ENCODE measurements at places on chromosomes 12 and 14. TPM values are rescaled to one million over a fixed set of nuclear protein-coding genes. Genes with fewer than 3 reads are reported as not detected.

Gene GDF3
- not detected for total RNA-seq

DNA sequence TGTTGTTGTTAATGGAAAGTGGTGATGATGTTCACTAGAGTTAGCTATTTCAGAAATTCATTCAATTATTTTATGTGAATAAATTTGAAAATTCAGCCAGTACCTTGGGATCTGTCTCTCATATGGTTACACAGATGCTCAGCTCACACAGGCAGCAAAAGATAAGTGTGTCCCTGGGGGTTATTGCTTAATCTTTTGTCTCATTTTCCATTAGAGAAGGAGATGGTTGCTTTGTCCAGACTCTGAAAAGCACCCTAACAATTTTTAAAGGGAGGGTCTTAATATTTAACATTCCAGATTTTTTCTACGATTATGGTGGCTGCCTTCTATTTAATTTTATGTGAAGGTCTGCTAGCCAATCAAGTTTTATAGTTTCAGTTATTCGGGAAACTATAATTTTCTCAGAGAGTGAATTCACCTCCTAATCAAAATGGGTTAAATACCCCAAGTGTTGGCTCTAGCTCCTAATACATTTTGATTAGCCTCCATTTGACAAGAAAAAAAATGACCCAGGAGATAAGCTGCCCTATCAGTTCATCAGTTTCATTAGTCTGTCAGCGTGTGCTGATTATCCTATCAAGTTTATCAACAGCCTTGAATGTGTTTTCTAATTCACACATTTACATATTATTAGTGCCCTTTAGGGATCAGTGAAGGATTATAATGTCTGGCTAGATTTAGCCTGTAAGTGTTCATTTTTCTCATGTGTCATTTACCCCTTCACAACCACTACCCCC lies 282.1 kb downstream of the TMTC2 start:
- H3K36me3 ChIP-seq, result no peaks in the 10 kb centered on the region
- no peak for DNase-seq
- H3K4me3 ChIP-seq, result no peak overlapping the region
- H3K4me1 ChIP-seq, result no peaks in the 10 kb centered on the region

Gene ESPL1
- total RNA-seq, result 17.7 TPM

DNA sequence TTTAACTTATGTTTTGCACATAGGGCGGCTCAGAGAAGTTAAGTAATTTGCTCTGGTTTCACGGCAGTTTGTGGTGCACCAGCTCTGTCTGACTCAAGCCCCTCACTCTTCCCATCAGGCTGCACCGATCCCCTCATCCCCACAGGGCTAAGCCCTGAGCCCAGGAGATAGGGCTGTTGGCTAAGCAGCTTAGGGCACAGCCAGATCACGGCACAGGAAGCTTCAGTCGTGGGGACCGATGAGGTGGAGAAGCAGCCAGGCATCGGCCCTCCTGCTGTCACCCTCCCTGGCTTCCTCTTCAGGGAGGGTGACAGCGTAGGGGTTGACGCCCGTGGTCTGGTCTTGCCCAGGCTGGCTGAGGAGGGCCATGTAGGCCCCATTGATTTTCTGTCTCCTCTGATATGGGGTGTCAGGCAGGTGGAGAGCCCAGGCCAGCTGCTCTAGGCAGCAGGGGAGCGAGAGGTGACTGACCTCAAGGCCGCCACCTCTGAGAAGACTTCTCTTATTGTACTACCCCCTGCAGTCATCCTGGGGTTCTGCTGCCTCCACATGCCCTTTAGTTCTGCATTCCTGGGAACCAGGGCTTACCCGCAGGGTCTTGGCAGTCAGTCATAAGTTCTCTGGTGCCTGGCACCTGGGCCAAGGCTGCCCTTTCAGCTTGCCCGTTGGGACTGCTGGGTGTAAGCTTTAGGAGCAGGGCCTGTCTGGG lies 166.4 kb downstream of the TSPAN9 start:
- H3K4me1 ChIP-seq, result peaks cover 20% of the 10 kb centered on the region
- H3K36me3 ChIP-seq, result no peaks in the 10 kb centered on the region
- H3K4me3 ChIP-seq, result no peak overlapping the region
- H3K27ac ChIP-seq, result no peak overlapping the region
- H3K27me3 ChIP-seq, result no peaks in the 10 kb centered on the region

DNA sequence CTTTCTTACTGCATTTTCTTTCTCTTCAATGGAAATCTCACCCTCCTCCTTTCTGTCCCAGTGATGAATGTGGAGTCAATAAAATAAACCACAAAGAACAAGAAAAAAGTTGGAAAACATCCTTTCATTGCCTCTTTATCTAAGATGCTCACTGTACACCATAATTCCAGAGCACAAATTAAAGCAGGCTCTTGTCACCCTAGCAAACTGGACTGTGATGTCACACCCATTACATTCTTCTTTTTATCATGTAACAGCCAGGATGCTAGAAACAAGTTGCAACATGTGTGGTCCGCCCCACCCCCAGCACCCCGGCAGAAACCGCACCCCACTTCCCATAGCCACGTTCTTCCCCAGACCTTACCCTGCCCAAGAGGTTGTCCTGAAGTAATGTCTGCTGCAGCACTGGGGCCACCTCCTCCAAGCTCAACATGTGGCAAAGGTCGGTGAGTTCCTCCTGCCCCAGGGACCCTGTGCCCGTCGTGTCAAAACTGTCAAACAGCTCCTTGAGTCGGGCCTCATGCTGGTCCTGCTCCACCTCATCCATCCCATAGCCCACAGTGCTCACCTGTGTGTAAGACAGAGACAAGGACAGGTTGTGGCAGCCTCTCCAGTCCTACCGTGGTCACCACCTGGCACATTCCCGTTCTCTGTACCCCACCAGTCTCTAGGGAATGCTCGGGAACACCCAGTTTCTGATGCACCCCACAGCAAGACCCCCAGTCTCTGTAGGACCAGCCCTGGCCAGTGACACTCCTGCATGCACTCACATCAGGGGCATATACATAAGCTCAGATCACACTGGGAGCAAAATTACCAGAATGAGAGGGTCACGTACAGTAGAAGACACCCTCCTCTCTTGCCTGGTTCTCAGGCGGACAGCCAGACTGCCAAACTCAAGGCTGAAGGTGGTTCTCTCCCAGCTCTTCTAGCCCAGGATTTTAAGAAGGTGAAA lies 9.2 kb downstream of the NIN start:
- H3K27me3 ChIP-seq, result no peaks in the 10 kb centered on the region
- H3K4me1 ChIP-seq, result peaks cover 39% of the 10 kb centered on the region
- H3K27ac ChIP-seq, result no peak overlapping the region
- H3K36me3 ChIP-seq, result no peaks in the 10 kb centered on the region

DNA sequence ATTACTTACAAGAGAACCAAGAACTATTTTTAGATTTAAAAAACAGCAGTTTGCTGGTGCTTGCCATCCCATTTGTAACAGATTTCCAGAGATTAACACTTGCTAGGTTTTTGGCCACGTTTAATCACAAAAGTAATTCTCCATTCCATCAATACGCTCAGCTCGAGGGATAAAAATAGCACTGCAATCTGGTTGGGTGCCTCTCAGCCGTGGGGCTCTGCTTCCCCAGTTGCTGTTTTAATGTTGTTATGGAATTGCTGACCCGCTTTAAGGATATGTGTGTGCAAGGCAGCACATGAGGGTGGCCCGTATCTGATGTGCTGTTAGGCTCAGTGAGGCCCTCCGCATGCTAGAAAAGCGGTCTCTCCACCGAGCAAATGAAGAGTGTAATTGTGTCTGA lies 222.2 kb upstream of the TMEM260 start:
- H3K4me1 ChIP-seq, result no peaks in the 10 kb centered on the region
- no peak overlapping the region for H3K4me3 ChIP-seq
- no peak for DNase-seq
- H3K36me3 ChIP-seq, result no peaks in the 10 kb centered on the region
- no peaks in the 10 kb centered on the region for H3K27me3 ChIP-seq
- H3K27ac ChIP-seq, result no peak overlapping the region

Gene CLEC4C
- not detected for total RNA-seq

- no peak for DNase-seq
- no peaks in the 10 kb centered on the region for H3K27me3 ChIP-seq
- H3K27ac ChIP-seq, result no peak overlapping the region
- no peak overlapping the region for H3K4me3 ChIP-seq
- no peaks in the 10 kb centered on the region for H3K4me1 ChIP-seq
These were observed 57.2 kb downstream of the ESRRB start for GRCh38 chr14:76432827-76433752.

Gene TROAP
- total RNA-seq, result 4.9 TPM

- no peaks in the 10 kb centered on the region for H3K4me1 ChIP-seq
- H3K36me3 ChIP-seq, result no peaks in the 10 kb centered on the region
- H3K4me3 ChIP-seq, result no peak overlapping the region
- no peak overlapping the region for H3K27ac ChIP-seq
These were observed 103.2 kb upstream of the BCL2L14 start for GRCh38 chr12:11967376-11968047.

DNA sequence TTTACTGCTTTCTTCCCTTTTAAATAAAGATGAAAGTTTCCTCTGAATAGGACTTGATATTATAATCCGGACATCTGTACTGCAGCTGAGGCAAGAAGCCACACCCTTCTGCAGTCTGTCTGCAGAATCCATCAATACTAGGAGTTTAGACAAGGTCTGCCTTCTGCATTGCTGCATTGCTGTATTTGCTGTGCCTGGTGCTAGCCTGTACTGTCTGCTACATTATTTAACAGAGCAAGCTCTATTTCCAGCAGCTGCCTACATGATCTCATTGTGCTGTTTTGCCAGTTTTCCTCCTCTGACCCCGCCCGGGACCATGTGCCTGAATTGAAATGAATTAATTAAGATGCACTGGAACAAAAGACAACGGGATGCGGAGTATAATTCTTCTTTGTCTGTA lies 1.7 kb downstream of the TUBA1A start:
- H3K4me3 ChIP-seq, result peak overlapping the region; percentile 97
- no peaks in the 10 kb centered on the region for H3K36me3 ChIP-seq
- DNase-seq, result no peak

- H3K4me1 ChIP-seq, result no peaks in the 10 kb centered on the region
- no peaks in the 10 kb centered on the region for H3K27me3 ChIP-seq
- no peak overlapping the region for H3K4me3 ChIP-seq
These were observed 239.7 kb downstream of the SSPN start for GRCh38 chr12:26435069-26435404.

DNA sequence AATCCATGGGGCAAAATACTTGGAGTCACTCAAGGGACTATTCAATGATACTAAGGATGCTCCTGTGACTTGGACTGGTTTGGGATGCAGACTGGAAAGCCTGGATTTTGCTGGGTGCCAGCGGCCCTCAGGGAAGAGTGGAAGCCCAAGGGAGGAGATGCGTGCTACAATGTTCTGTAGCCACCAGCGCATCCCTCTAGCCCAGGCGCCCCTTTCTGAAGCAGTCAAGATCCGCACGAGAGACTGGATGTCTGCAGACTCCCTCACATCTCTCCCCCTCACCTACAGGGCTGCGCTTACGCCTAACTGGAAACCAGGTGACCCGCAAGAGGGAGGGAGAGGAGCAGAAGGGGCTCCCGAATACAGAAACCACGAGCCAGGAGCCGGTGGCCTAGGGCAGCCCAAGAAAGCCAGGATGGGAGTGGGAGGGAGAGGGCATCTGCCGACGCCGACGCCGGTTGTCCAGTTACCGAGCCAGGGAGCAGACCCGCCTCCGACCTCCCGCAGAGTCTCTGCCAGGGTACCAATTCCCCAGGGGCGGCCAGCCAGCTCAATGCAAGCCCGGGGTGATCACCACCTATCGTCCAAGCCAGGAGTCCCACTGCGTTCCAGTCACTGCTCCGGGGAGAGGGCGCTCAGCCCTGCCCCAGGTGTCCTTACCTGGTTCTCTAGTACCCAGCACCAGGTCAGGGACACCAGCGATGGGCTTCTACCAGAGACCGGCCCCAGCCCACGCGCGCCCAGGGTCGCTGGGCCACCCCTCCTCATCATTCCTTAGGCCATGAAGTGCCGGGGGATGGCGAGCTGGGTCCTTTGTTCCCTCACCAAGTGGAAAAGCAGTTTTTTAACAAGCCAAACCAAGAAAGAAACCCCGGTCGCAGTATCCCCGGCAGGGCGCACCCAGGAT lies 1.2 kb downstream of the NTN4 start:
- no peak for DNase-seq
- peak overlapping the region; percentile 91 for H3K27ac ChIP-seq
- peak overlapping the region; percentile 92 for H3K4me3 ChIP-seq
- peaks cover 33% of the 10 kb centered on the region for H3K4me1 ChIP-seq

DNA sequence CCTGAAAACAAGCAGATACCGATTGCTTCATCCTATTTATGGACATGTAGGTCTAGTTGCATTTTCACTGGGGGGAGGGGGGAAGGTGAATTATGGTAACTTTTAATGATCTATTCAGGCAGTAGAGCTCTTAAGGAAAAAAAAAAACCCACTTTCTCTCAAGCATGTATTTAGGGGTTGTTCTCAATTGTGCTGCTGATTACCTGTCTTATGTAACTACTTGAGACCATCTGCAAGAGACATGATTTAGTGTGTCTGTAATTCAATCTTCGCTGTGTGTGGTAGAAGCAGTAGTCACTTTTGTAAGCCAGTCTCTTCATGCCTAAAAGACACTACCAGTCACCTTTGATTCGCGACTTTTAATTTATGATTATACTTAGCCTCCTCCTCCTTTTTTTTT lies 8.9 kb downstream of the CALM1 start:
- no peak for DNase-seq
- no peak overlapping the region for H3K27ac ChIP-seq
- H3K4me1 ChIP-seq, result peaks cover 42% of the 10 kb centered on the region
- no peaks in the 10 kb centered on the region for H3K27me3 ChIP-seq

GRCh38 chr12:112261559-112261958 lies 120.7 kb downstream of the HECTD4 start:
- DNase-seq, result no peak
- H3K4me1 ChIP-seq, result no peaks in the 10 kb centered on the region
- no peak overlapping the region for H3K27ac ChIP-seq
- H3K36me3 ChIP-seq, result no peaks in the 10 kb centered on the region

DNA sequence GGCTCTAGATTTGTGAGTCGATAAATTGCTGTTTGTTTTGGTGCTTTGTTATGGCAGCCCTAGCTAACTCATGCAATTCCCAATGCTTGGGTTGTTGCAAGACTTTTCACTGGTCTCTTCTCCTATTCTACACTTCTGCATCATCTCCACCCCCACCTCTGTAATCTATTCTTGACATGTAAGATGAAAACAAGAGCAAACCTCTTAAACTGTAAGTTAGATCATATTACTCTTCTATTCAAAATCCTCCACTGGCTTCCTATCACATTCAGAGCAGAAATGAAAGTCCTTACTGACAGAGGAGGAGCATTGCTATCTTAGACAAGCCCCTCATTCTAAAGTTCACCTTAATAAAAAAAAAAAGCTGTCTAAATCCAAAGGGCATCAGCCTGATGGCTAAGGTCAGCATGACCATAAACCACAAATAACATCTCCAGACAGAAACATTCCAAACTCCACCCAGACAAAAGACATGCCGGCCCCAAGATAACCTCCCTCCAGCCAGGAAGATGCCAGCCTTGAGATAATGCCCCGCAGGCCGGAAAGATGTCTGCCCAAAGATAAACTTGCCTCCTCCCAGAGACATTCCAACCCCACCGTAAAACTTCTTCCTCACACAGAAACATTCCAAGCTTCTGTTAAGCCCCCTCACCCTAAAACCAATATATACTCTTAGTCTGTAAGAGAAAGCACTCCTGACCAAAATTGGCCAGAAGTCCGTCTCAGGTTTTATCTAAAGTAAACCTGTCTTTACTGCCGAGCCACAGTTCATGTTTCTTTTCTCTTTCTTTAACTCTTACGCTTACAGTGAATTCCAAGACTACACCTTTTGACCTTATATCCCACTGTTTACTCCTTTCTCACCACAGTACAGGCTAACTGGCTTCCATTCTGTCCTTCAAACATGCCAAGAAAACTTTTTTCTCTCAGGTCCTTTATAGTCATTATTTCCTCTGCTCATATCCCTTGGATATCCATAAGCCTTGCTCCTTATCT lies 308.9 kb downstream of the KCNH5 start:
- H3K4me1 ChIP-seq, result no peaks in the 10 kb centered on the region
- no peaks in the 10 kb centered on the region for H3K27me3 ChIP-seq
- no peak overlapping the region for H3K27ac ChIP-seq
- no peak overlapping the region for H3K4me3 ChIP-seq
- H3K36me3 ChIP-seq, result no peaks in the 10 kb centered on the region
